Peyer's patch (tissue), 4 donors: ENCODE measurements at places on chromosomes 12 and 14. TPM values are rescaled to one million over a fixed set of nuclear protein-coding genes. Genes with fewer than 3 reads are reported as not detected.

CAPS2 gene
- total RNA-seq: 22.3 TPM

CBLN3 gene
- total RNA-seq: 4.3 TPM

DIO2 gene
- 3.2 TPM for total RNA-seq

PTPRB gene
- 10.5 TPM for total RNA-seq

STXBP6 gene
- 54.4 TPM for total RNA-seq

SPTB gene
- total RNA-seq: 2.5 TPM

- no peak for DNase-seq
- no peak overlapping the region for H3K27ac ChIP-seq
- no peaks in the 10 kb centered on the region for H3K36me3 ChIP-seq
- no peaks in the 10 kb centered on the region for H3K4me1 ChIP-seq
These were observed 149.3 kb downstream of the CALM1 start for GRCh38 chr14:90545966-90546751.

GRCh38 chr14:40652089-40652691 is 954.5 kb upstream of the LRFN5 start:
- H3K27ac ChIP-seq: no peak overlapping the region
- no peak overlapping the region for H3K4me3 ChIP-seq
- H3K4me1 ChIP-seq: no peaks in the 10 kb centered on the region
- no peaks in the 10 kb centered on the region for H3K36me3 ChIP-seq

DNA sequence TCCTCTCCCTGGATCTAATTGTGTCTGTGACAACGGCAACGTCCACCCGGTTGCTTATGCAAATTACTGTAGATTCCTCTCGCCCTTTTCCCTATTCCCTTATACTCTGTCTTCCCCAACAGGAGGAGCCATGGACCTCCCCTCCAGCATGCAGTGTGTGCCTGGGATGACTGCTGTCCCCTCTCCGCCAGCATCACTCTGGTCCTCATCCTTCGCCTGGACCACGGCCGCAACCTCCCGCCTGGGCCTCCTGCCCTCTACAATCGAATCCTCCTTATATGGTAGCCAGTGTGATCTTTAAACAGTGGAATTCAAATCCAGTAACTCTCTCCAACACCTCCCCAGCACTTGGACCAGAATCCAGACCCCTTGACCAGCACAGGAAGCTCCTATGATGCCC is 30.6 kb upstream of the PRIMA1 start:
- no peak overlapping the region for H3K27ac ChIP-seq
- no peaks in the 10 kb centered on the region for H3K27me3 ChIP-seq
- DNase-seq: no peak
- no peaks in the 10 kb centered on the region for H3K4me1 ChIP-seq
- no peak overlapping the region for H3K4me3 ChIP-seq

DNA sequence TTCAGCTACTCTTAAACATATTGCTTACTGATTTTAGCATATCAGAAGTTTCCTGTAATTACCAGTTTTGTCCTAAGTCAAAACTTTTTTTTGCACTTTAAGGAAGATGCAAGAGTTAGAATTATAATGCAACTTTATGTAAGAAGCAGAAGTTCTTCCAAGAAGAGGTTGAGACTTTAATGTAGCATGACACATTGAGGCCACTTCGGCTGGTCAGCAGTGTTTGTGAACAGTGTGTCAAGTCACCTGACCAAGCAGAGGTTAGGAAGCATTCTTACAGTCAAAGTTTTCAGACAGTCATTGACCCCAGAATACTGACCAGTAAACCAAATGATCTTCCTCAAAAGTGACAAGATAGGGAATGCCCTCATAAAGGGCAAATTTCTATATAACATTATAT is 15.2 kb downstream of the FGFR1OP2 start:
- H3K27ac ChIP-seq: no peak overlapping the region
- no peaks in the 10 kb centered on the region for H3K27me3 ChIP-seq
- H3K36me3 ChIP-seq: no peaks in the 10 kb centered on the region
- no peak overlapping the region for H3K4me3 ChIP-seq

GRCh38 chr12:23803540-23803939 is 145.9 kb downstream of the SOX5 start:
- no peaks in the 10 kb centered on the region for H3K36me3 ChIP-seq
- H3K4me1 ChIP-seq: no peaks in the 10 kb centered on the region
- no peak for DNase-seq
- no peaks in the 10 kb centered on the region for H3K27me3 ChIP-seq
- no peak overlapping the region for H3K27ac ChIP-seq
- H3K4me3 ChIP-seq: no peak overlapping the region

GRCh38 chr14:80477388-80478160 is 266.3 kb upstream of the DIO2 start:
- H3K4me3 ChIP-seq: no peak overlapping the region
- H3K4me1 ChIP-seq: no peaks in the 10 kb centered on the region
- H3K36me3 ChIP-seq: no peaks in the 10 kb centered on the region

DNA sequence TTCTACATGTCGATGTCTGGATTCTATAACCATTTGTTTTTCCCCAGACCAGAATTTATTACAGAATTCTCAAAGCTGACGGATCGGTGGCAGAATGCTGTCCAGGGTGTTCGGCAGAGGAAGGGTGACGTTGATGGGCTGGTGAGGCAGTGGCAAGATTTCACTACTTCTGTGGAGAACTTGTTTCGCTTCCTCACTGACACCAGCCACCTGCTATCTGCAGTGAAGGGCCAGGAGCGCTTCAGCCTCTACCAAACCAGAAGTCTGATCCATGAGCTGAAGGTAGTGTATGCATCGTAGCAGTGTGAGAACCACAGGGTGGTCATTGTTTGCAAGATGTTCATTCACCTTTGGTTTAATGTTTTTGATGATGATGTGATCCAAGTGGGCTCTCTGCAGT is 124.0 kb downstream of the ESR2 start:
- DNase-seq: no peak
- H3K27me3 ChIP-seq: no peaks in the 10 kb centered on the region
- H3K4me1 ChIP-seq: no peaks in the 10 kb centered on the region
- no peak overlapping the region for H3K27ac ChIP-seq
- H3K4me3 ChIP-seq: no peak overlapping the region
- no peaks in the 10 kb centered on the region for H3K36me3 ChIP-seq

DNA sequence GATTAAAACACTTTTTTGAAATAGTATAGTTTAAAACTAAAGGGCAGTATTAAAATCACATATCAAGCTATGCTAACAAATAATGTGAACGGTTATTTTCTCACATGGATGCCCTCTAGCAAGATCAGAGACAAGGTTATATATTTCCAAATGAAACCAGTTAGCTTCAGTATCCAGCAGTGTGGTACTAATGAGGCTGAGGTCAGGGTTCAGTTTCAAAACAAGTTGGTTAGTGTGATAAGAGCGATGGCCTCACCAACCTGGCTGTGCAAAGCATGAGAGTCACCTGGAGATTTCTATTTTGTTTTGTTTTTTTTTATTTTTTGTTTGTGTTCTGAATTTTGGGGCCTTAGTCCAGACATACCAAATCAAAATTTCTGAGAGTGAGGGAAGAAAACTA is 352.2 kb upstream of the KITLG start:
- H3K4me3 ChIP-seq: no peak overlapping the region
- no peaks in the 10 kb centered on the region for H3K27me3 ChIP-seq
- no peaks in the 10 kb centered on the region for H3K4me1 ChIP-seq
- no peaks in the 10 kb centered on the region for H3K36me3 ChIP-seq
- DNase-seq: no peak

DNA sequence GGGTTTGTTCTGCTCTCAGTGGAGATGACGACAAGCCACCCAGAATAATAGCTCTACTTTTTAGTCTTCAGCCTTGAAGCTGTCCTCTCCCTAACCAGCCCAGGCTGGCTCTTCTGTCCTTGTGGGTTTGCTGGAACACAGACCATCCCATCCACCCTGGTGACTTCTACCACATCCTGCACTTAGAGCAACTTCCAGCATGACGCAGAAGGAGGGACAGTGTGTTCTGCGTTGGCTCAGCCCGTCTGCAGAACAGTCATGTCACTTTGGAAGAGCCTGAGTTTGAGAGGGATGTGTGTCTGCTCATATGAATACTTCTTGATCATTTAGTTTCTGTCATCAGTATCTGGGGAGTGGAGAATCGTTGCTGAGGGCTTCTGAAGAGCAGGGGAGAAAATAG is 198.0 kb downstream of the CACNA1C start:
- H3K4me1 ChIP-seq: no peaks in the 10 kb centered on the region
- no peak overlapping the region for H3K27ac ChIP-seq
- no peak for DNase-seq
